ENCODE measurements at places on chromosomes 11 and 22.
A peak's percentile ranks its signal among the peaks of the same experiment; 100 is the strongest.

GRCh38 chr11:72446929-72447769, 12.8 kb upstream of the CLPB start:
- peak; percentile 85 for DNase-seq

DNA sequence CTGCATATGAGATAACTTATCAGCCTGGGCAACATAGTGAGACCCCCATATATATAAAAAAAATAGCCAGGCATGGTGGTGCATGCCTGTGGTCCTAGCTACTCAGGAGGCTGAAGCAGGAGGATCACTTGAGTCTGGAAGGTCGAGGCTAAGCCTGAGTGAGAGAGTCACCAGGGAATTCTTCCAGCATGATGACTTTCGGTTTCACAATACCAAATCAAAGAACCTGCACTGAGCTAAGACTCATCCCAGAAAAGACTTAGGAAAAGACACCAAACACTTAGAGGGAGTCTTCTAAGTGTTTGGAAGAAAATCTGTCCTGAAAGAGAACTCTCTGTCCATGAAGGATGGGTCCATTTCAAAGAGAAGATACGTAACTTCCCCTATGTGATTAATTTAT, 12.7 kb downstream of the STK33 start:
- DNase-seq: no peak

DNA sequence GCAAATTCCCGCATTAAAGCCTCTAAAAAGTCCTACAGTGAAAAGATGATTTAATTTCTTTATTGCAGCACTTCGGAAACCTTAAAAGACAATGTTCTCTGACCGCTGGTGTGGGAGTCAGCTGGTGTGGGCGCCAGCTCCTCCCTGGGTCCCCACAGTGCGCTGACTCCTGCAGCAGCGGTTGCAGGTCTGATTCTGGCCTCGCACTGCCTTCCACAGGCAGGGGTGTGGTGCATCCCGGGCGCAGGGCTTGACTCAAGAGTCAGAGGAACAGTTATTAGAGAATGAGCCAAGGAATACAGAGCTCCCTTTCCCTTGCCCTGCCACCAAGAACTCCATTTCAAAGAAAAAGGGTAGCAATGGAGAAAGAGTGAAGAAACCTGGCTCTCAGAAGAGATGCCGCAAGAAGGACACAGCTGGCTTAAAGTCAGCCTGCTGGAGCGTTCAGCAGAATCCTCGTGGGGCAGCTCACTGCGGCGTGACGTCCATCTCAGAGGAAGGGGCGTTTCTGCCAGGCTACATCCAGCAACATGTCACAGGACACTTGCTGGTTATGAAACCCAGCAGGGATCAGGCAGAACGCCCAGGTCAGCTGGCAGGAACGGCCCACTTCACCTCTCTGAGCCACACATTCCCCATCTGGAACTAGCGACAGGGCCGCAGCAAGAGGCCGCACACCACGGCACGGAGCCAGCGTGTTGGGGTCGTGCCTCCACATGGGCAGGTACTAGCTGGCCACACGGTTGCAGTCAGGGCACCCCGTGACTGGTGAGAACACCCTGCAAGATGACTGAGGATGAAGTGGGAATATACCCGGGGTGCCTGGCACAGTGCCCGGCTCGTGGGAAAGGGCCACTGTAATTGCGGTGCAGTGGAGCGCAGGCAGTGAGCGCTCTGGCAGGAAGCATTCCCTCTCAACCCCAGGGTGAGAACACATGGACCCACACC, 18.1 kb upstream of the EFCAB6 start:
- DNase-seq: no peak

- DNase-seq: no peak
Observed at GRCh38 chr11:19244084-19244483, 3.3 kb upstream of the E2F8 start.

- no peak for DNase-seq
Observed at GRCh38 chr11:19874266-19874665, 161.6 kb downstream of the NAV2 start.

DNA sequence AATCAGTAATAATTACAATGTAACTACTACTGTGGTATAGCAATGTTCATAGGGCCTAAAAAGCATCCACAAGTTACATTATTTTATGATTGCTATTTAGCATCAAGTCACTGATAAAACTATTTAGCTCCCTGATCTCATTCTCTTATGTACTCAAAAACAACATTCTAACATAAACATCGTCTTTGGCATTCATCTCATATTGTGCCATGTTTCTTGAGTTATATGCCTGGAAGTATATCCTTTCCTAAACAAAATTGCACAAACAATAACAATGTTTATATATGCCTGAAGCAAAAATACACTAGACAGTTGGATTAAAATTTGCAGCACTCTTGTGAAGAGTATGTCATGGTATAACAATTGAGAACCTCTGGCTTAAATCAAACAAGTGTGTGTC, 34.1 kb downstream of the HORMAD2 start:
- no peak for DNase-seq

DNA sequence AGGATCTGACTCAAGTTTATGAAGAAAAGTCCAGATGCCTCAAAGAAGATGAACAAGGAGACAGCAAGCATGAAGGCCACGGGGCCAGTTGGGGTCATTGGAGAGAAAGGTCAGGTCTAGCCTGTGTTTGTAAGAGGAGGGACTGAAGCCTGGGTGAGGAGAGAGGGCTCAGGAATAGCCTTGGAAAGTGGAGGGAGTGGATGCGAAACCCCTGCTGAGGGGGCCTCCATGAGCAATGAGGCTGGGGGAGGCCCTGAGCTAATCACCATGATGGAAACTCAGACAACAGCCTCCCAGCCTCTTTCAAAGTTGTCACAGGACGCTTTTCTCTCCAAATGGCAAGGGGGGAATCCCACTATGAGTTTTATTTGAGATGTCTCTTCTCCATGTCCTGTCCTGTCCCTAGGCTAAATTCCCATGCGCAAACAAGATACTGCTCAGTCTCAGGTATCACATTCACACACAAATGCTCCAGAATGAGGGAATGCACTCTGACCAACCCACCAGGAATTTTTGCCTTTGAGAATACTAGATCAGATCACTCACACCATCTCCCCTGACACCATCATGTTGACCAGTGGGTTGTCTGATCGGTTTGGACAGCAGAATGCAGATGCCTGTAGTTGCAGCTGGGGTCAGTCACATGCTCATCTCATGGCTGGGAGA, 51.3 kb upstream of the TOP3B start:
- DNase-seq: no peak

DNA sequence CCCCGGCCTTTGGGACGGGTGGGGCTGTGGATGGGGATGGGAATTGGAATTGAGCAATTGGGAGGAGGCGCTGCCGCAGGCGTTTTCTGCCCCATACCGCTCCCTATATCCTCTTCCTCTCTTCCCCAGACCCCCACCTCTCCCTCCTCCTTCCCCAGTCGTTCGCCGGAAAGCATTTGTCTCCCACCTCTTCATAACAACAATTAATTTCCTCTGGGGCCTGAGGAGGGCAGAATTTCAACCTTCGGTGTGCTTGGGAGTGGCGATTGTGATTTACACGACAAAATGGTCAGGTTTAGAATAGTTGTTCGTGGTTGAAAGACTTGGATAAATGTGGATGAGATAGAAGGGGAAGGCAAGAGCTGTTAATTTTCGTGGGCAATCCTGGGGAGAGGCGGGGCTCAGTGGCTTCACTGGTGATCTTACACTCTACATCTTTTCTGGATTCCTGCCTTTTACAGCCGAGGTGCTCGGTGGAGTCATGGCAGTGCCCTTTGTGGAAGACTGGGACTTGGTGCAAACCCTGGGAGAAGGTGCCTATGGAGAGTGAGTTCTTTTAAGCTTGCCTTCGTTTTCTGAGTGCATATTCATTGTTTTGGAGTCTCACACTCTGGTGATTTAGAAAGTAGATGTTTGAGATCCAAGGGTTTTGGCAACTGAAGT, 1.5 kb downstream of the CHEK1 start:
- peak; percentile 67 for DNase-seq

- DNase-seq: no peak
Observed at GRCh38 chr11:131305005-131305404, 65.4 kb upstream of the NTM start.

DNA sequence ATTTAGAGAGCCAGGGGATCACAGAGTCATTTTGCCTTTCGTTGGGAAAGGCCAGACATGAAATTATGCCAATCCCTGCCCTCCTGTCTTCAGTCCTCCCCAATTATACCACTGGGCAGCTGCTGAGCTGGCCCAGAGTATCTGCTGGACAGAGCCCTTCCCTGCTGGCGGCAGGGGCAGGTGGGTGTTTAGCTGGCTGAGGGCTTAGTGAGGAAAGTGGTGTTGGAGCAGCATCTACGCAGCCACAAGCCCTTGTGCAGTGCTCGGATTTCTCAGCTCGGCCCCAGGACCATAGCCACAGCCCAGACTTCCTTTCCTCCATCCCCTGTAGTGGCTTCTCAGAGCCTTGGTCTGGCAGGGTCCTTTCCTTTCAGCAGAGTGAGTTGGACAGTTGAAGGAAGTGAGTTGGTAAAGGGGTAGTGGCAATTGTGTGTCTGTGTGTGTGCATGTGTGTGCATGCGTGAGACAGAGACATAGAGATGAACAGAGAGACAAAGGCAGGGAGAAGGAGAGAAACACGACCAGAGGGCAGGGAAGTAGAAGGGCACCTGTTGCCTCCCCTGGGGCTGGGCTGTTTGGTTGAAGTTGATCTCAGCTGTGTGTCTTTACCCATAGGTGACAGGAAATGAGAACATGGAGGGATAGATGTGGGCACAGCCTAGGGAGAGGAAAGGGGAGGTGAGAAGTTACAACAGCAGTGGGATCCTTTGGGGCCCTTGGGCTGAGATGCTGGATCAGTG, 66.2 kb downstream of the GRIK4 start:
- no peak for DNase-seq

DNA sequence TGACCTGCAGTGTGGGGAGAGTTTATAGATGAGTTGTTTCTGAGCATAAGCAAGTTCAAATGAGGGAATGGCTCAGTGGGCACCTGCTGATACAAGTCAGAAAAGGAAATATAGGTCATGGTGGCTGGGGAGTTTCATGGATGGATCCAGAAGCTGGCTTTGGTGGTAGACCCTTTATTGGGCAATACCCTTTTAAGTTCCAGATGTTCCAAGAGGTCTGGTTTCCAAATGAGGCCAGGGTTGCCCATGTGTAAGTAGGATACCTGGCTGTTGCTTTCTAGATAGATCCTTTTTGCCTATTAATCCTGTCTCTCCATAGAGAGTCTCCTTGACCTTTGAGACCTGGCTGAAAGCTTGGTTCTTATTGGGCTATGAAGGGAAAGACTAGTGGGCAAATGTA, 2.2 kb downstream of the STIM1 start:
- DNase-seq: no peak

DNA sequence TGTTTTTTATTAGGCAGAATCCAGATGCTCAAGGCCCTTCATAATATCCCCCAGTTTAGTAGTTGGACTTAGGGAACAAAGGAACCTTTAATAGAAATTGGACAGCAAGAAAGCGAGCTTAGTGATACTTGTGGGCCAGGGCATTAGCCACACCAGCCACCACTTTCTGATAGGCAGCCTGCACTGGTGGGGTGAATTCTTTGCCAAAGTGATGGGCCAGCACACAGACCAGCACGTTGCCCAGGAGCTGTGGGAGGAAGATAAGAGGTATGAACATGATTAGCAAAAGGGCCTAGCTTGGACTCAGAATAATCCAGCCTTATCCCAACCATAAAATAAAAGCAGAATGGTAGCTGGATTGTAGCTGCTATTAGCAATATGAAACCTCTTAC, 1.4 kb downstream of the HBB start:
- peak; percentile 46 for DNase-seq

GRCh38 chr11:105137286-105137685, 2.3 kb downstream of the CARD18 start:
- DNase-seq: no peak

DNA sequence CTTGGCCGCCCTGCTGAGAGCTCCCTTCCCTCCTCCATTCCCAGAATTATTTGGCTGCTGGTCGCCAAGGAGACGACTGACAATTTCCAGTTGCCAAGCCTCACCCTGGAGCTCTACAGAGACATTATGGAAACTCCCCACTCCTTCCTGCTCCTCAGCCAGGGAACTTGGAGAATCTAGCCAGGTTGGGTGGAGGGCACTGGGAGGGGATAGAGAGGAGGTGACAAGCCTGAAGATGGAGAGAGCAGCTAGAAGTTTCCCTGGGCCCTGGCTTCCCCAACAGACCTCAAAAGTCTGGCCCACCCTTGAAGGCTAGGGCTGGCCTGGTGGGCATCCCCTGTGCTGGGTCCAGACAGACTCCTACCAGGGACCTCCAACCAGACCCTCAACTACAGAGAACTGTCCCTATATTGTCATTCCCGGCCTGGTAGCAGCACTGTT, 6.7 kb upstream of the VSIG10L2 start:
- DNase-seq: no peak

DNA sequence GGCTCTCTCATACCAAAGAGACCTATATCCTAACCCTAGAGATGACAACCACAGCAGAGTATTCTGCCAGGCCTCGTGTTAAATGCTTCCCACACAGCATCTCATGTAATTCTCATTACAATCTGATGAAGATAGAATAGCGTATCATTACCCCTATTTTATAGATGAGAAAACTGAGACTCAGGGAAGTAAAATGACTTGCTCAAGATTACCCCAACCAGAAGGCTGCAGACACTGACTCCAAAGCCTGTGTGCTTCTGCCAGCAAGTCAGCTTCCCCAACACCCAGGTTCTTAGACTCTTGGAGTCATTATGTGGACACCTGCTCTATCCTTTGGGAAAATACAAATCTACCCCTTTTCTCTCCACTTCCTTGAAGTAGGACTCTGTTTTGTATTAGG, 23.6 kb upstream of the TSKU start:
- no peak for DNase-seq

DNA sequence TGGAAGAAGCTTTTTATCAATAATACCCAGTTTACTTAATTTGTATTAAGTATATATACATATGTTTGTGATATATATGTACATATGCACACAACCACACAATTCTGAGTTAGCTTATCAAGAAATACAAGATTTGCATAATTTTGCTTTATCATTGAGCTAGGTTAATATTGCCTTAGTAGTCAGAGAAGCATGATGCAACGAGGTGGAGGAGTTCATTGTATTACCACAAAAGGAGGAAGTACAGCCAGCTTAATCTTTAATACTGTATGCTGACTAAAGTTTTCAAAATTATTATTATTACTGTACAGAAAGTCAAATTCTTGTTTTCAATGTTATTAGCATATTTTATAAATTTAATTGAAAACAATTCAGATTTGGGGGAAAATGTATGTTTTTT, 278.4 kb upstream of the PDGFD start:
- DNase-seq: peak; percentile 10

GRCh38 chr11:122271745-122272144, 155.7 kb upstream of the BLID start:
- DNase-seq: no peak

- peak; percentile 40 for DNase-seq
Observed at GRCh38 chr22:30169002-30169401, 77.6 kb downstream of the LIF start.

All from common myeloid progenitor, CD34-positive (primary cell).